ENCODE measurements at places on chromosomes 13 and 19.

- DNase-seq = no peak
Measured at GRCh38 chr13:51346397-51346796, 6.9 kb downstream of the SERPINE3 start.

- DNase-seq = no peak
Measured at GRCh38 chr13:49610176-49610575, 18.1 kb upstream of the ARL11 start.

DNA sequence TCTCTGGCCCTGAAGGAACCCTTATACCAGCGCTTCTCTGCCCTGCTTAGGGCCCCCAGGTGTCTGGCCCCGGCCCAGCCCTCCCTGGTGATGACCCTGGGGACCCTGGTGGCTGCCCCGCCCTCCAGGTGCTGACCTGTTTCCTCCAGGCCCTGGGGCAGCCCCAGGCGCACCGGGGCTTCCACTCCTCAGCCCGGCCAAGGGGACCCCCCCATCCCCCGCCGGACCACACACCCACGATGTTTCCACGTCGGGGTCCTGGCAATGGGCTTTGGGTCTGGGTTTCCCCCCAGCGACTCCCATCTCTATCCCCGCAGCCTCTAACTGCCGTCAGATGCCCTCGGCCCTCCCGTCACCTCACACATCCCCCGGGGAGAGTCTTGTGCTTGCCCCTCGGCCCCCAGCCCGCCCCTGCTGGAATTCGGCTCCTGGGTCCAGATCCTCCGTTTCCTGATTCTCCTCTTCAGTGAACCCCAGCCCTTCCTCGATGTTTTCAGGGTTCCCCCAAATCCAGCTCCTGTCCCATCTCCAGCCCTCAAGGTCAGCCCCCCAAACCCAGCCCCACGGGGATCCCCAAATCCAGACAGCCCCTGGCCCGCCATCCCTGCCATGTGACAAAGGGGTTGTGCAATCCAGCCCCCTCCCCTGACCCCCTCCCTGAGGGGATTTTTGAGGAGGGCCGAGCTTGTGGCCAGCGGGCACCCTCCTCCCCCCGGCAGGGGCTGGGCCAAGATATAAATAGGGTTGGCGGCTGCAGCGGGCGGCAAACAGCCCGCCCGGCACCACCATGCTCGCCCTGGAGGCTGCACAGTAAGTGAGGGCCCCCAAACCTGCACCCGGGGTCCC is at the start of gene SPIB:
TSS of gene SPIB (plus strand) at position 763 of the 846 bp plus-strand sequence. CDS start at position 788, 25 bp downstream.
- DNase-seq = peak; percentile 74

DNA sequence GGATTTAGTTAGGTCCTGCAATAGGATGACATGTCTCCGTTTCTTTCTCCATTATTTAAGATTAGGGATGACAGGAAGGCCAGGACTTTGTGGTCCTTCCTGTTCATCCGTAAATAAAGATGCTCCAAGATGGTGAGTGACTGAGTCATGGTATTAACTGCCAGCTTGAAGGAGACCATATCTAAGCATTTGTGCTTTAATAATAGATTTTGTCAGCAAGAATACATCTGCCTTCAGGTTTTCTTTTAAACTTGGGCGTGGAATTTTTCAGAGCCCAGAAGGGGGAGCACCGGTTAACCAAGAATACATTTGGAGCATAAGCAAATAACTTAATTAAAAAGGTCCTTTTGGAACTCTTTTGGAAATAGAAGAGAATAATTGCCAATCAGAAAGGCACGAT is 68.2 kb downstream of the ARHGAP35 start:
- no peak for DNase-seq

DNA sequence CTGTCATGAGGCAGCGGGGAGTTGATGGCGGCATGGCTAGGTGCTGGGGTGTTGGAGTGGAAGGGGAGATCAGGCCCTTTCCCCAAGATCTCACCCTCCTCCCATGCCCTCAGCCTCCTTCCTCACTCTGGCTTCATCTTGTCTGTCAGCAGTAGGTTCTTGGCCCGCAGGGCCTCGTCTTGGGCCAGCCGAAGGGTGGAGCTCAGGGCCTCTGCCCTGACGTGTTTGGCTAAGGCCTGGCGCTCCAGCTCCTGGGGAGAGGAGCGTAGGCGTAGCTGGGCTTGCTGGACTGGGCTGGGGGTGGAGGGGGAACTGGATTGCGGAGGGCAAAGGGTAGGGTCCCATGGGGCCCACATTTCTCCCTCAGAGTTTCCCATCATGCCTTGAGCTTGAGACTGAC is 23.2 kb downstream of the TSKS start:
- no peak for DNase-seq

GRCh38 chr19:33394723-33395560 is 21.4 kb downstream of the CEBPG start:
- no peak for DNase-seq

DNA sequence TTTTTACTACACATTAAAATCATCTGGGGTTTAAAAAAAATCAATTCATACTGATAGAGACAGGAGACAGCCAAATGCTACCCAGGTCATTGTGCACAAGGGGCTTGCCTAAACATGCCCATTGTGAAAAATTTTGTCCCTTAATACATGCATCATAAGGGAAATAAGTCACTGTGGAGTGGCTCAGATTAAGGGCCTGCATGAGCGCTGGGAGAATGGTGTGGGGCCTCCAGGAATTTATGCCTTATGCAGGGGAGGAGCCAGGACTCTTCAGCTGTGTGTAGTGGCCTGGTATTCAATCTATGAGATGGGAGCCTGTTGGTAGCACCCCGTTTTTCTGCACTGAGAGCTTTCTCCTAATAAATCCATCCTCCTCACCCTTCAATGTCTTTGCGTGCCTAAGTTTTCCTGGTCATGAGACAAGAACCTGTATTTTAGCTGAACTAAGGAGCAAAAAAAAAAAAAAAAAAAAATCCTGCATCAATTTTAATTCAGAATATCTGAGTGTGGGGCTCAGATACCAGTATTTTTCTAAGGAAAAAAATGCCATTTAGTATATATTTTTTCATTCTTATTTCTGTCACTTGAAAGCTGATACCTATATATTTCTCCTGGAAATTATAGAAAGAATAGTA is 997.6 kb upstream of the ATXN8OS start:
- no peak for DNase-seq

DNA sequence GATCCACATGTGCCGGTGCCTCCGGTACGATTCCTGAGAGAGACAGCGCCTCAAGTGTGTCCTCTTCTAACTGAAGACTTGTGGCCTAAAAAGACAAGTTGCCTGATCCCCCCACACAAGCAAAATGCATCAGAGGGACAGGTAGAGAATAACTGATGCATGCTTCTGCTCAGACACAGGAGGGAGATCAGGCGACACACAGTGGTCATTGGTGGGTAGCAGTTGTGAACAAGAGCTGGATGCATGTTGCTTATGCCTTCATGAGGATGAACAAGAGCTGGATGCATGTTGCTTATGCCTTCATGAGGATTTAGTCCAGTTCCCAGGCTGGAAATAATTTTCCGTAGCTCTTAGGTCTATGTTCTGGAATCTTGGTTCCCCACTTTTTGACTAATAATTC is 505.6 kb downstream of the MYO16 start:
- no peak for DNase-seq

DNA sequence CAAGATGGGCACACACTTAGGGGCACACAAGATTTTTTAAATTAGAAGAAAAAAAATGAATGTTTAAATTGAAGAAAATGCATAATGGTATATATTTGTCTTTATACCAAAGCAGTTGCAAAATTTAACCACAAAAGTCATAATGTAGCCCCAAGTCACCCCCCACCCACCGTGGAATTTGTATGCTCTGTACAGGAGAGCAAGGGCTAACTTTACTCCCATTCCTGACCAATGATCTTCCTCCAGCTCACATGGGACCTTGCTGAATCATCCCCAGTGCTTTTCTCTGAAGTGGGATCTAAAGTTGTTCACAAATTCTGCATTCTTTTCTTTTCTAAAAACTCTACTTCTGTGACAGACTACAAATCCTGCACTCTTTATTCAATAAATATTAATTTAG is 597.0 kb downstream of the UQCRFS1 start:
- no peak for DNase-seq

DNA sequence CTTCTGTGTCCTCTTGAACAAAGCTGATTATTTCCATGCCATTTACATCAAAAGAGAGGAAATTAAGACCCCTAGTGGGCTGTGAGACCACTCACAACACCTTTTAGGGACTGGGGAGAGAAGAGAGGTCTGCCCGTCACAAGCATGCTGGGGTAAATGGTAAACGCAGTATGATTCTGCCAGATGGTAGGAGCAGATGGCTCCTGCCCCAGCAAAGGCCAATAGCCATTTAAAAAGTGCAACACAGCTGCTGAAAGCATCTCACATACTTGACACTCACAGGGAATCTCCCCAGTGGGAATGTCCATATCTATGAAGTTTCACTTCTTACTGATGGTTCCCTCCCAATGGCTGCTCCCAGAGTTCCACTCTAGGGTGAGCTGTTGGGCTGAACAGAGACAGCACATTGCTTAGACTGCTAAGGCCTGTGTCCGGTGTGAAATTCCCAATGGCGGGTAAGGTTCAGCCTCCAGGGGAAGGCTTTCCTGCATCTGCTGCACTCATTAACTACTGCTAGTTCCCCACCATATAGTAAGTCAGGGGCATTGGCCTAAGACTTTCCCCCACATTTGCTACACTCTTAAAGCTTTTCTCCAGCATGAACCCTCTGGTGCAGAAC is 7.4 kb downstream of the ZNF671 start:
- no peak for DNase-seq

GRCh38 chr19:51036519-51036918 is 1.7 kb upstream of the KLK12 start:
- no peak for DNase-seq

DNA sequence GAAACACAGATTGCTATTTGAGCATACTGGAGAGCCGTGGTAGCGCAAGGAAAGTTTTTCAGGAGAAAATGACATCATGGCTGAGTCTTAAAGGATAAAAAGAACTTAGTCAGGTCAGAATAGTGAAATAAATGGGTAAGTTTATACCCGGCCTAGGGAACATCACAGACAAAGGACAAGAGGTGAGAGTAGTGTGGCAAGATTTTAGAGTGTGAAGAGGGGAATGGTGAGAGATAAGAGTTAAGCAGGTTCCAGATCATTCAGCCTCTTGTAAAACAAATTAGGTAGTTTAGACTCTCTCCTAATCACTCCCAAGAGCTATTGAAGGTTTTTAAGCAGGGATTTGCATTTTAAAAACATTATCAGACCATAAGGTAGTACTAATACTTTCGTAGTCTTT is 116.0 kb upstream of the MAB21L1 start:
- DNase-seq = no peak

DNA sequence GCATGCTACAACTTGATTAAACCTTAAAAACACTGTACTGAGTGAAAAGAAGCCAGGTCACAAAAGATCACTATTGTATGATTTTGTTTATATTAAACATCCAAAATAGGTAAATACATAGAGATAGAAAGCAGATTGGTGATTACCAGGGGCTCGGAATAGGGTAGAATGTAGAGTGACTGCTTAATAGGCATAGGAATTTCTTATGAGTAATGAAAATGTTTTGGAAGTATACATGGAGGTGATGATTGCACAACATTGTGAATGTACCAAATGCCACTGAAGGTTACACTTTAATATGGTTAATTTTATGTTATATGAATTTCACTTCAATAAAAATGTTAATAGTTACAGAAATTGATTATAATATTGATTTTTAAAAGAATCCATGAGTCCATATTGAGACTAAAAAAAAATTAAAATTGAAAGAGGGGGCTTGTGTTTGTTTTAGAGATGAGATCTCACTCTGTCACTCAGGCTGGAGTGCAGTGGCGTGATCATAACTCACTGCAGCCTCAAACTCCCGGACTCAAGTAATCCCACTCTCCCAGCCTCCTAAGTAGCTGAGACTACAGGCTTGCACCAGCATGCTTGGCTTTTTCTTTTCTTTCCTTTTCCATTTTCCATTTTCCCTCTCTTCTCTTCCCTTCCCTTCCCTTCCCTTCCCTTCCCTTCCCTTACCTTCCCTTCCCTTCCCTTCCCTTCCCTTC is 85.1 kb downstream of the FNDC3A start:
- no peak for DNase-seq

DNA sequence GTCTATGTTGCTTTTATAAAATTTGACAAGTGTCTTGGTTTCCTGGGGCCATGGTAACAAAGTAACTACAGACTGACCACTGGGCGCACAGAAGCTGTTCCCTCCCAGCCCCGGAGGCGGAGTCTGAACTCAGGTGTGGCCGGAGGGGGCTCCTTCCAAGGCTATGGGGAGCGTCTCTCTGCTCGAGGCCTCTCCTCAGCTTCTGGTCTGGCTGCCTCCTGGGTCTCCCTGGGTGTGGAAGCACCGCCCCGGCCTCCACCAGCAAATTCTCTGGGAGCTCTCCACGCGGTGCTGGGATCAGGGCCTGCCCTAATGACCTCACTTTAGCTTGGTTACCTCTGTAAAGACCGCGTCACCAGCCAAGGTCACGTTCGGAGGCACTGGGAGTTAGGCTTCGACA is 45.7 kb upstream of the F7 start:
- no peak for DNase-seq

DNA sequence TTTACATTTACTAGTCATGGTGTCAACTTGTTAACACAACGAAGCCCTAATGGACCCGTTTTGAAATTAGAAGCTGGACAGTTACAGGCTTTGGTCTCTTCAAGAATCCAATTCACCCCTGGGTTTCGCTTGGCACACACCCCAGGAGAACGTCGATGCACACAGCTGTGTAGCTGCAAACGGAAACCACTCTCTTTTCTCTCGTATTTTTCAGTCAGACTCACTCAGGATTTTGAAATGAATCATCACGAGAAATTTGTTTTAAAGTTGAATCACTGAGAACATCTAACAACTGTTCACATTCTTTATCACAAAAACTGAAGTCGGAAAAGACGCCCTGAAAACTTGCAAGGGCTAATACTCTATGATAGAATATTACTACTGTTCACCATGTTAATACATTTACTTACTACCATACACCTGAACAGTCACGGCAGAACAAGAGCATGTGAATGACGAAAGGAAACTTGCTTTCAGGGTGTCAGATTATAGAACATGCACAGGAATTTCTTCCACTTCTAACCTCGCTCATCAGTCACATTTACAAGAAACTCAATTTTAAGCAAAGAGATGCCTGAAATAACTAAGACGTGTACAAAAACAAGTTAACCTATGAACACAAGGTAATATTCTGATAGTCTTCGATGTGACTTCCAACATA is 4.7 kb downstream of the PNMA8A start:
- DNase-seq = peak; percentile 74

DNA sequence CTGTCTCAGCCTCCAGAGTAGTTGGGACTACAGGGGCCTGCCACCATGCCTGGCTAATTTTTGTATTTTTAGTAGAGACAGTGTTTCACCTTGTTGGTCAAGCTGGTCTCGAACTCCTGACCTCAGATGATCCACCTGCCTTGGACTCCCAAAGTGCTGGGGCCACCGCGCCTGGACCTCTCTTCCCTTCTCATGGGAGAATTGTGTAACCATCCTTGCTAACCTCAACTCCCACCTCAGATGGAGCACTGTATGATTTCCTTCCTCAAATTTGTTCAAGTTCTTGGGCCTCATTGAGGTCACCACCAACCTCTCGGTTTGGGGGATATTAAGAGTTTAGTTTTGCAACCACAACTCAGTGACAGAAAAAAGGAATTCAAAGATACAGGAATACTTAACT is 10.7 kb downstream of the LILRA5 start:
- DNase-seq = no peak

- DNase-seq = no peak
Measured at GRCh38 chr19:34995551-34995950, 4.6 kb upstream of the GRAMD1A start.
